ENCODE measurements at places on chromosomes 5 and 9. TPM values are rescaled to one million over a fixed set of nuclear protein-coding genes. Genes with fewer than 3 reads are reported as not detected.

Gene LHX2
- 0.12 TPM for total RNA-seq

Gene PRUNE2
- 10.9 TPM for total RNA-seq

Gene MYMK
- 2.8 TPM for total RNA-seq

Gene FBXL7
- 19.6 TPM for total RNA-seq

Gene TSLP
- total RNA-seq = 0.12 TPM

Gene RGS3
- 65.4 TPM for total RNA-seq

Gene KLHL9
- total RNA-seq = 36.2 TPM

Gene OR1J2
- total RNA-seq = not detected

Gene NOXA1
- total RNA-seq = 5.3 TPM

Gene ZNF883
- total RNA-seq = 6.5 TPM

Gene SLC6A19
- total RNA-seq = 33.0 TPM

Gene CPEB4
- total RNA-seq = 52.9 TPM

Gene CDO1
- 70.7 TPM for total RNA-seq

Gene GPR150
- total RNA-seq = not detected

Gene NMUR2
- total RNA-seq = 0.12 TPM

Gene OLFM1
- 5.1 TPM for total RNA-seq

Gene BTNL8
- total RNA-seq = 0.47 TPM

Gene SOHLH1
- total RNA-seq = not detected

Gene LOX
- 17.2 TPM for total RNA-seq

Gene TMEM215
- 0.88 TPM for total RNA-seq
